Camera-type eye (tissue), 1 donor: ENCODE measurements at places on chromosomes 4 and X. TPM values are rescaled to one million over a fixed set of nuclear protein-coding genes. Genes with fewer than 3 reads are reported as not detected.

Gene RIPPLY1
- not detected for total RNA-seq

Gene TEX11
- 0.33 TPM for total RNA-seq

Gene MGAT4D
- total RNA-seq, result not detected

Gene CRMP1
- 148 TPM for total RNA-seq

Gene GLRA3
- 1.9 TPM for total RNA-seq

Gene SEL1L3
- total RNA-seq, result 140 TPM

Gene ARHGEF6
- total RNA-seq, result 15.6 TPM

Gene SLC2A9
- 6.4 TPM for total RNA-seq

Gene GPRIN3
- total RNA-seq, result 33.2 TPM

Gene ADAMTS3
- 11.3 TPM for total RNA-seq

Gene PWWP3B
- 6.3 TPM for total RNA-seq

Gene POLN
- total RNA-seq, result 4.8 TPM

Gene DAPP1
- 3.1 TPM for total RNA-seq

Gene KLF8
- 11.3 TPM for total RNA-seq

Gene PNMA6E
- total RNA-seq, result not detected

Gene TCEAL5
- total RNA-seq, result 8.1 TPM

Gene TRPC5OS
- total RNA-seq, result 0.22 TPM

Gene SLC10A7
- total RNA-seq, result 28.3 TPM

Gene SCARB2
- 378 TPM for total RNA-seq

Gene CYBB
- total RNA-seq, result 12.6 TPM

Gene STATH
- total RNA-seq, result not detected

Gene NCBP2L
- total RNA-seq, result not detected

Gene MRPS18C
- total RNA-seq, result 24.3 TPM

Gene TRAM1L1
- 12.1 TPM for total RNA-seq

Gene PNMA5
- total RNA-seq, result not detected

Gene MXRA5
- total RNA-seq, result 94.6 TPM

Gene PDCL2
- not detected for total RNA-seq

Gene NDST3
- total RNA-seq, result 8.2 TPM
